NCI-H2107 (cell line): ENCODE measurements at places on chromosomes 12 and 14.

DNA sequence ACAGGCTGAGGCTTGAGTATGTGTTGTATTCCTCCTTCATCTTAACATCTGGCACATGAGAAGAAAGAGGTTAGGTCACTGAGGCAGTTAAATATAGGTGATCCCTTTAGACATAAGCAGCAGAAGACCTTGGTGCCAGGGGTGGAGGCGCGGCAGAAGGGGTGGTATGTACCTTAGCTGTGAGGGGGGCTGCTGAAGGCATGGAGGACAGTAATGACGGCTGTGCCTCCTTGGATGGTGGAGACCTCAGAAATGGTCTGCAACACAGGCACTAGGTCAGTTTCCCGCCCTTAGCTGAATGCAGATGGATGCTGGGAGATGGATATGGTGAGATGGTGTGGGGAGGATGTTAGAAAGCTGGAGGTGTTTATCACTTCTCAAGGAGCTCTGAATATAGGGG is 1.5 kb upstream of the PNMA1 start:
- DNase-seq: no peak

- peak; percentile 52 for DNase-seq
These were observed 31.2 kb upstream of the KLC1 start for GRCh38 chr14:103597623-103598377.

DNA sequence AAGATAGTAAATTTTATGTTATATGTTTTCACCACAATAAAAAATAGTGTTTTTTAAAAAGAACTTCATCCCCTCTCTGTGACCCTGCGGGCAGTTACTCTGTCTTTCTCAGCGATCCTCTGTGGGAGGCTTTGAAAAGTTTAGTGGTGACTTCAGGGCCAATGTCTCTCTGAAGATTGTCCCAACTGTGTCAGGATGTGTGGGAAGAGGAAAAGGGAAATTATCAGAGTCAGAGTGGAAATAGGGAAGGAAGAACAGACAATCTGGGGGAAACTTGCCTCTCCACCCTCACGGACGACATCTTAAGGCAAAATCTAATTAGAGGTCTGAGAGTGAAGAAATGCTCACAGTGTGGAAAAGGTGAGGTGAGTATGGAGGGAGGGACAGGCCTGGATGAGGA is 3.5 kb upstream of the OR10P1 start:
- DNase-seq: no peak

- DNase-seq: no peak
These were observed 28.8 kb downstream of the YEATS4 start for GRCh38 chr12:69388371-69388770.

DNA sequence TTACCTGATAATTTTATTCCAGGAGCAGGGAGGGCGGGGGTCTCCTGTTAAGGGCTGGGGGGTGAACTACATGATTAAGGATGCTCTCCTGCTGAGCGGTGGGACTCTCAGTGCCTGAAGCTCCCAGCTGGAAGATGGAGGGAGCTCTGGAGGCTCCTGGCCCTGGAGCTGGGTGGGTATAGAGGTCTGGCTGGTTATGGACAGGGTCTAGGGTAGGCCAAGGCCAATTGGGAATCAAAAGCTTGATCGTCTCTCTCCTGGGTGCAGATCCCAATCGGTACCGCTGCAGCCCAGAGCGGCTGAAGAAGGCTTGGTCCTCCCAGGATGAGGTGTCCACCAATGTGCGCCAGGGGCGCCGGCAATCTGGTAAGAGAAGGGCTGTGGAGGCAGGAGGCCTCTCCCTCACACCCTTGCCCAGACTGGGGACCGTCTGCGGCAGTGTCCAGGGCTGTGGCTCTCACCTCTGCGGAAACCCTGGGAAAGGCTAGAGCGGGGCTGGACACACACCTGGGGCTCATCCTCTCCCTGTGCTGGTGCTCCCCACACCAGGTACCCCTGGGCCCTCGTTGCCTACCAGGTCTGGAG is 28.4 kb downstream of the PLEKHG3 start:
- no peak for DNase-seq

- DNase-seq: no peak
These were observed 98.8 kb downstream of the DUSP6 start for GRCh38 chr12:89253488-89253887.

DNA sequence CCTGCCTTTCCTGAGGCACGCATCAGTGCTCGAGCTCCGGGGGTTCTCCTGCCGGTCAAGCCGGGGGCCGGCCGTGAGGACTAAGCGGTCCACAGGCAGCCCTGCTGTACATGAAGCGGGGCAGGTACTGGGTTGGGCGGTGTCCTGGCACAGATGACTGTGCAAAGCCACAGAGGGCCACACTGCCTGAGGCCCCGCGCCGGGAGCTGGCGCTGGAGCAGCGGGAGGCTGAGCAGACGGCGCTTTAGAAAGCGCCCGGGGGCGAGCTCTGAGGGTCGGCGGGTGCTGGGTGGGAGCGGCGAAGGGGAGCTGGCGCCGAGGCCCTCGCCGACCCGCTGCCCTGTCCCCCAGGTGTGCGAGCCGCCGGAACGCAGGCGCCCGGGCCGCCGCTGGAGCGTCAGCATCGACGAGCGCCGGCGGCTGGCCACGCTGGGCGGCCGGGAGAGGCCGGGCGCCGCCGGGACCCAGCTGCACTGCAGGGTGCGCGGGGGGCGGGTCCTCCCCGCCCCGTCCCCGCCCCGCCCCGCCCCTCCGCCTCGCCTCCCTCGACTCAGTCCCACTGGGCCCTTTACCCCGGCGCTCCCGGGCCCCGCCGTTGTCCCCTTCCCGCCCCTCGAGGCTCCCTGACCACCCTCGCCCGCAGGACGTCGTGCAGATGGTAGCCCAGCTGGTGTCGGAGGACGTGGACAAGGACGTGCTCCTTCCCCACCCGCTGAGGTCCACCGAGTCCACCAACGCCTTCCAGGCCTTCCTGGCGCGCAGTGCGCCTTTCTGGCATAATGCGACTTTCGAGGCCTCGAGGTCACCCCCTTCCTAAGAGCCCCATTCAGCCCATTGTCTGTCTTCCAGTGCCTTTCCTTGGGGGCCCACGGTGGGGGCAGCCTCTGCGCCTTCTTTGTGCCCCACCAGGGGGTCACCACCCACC is 8.3 kb upstream of the MTA1 start:
- DNase-seq: no peak

- DNase-seq: no peak
These were observed 98.1 kb upstream of the OR4E1 start for GRCh38 chr14:21771671-21772070.

DNA sequence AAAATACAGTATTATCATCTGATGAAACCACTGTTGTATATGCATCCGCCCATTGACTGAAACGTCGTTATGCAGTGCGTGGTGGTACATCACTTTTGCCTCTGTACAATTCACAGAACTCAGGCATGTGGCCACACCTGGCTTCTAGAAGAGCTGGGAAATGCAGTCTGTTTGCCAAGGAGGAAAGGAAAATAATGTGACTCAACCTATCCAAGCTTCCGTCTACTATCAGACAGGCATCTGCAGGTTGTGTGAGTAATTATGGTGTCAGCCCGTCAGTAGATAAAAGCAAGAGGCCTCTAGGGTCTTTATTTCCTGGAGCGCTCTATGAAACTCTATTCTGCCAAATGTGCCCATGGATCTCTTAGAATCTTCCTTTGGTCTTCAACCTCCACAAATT is 111.6 kb downstream of the BBS10 start:
- no peak for DNase-seq
